Thoracic aorta (tissue), 2 donors: ENCODE measurements at places on chromosomes 7 and 10.
A peak's percentile ranks its signal among the peaks of the same experiment; 100 is the strongest.

DNA sequence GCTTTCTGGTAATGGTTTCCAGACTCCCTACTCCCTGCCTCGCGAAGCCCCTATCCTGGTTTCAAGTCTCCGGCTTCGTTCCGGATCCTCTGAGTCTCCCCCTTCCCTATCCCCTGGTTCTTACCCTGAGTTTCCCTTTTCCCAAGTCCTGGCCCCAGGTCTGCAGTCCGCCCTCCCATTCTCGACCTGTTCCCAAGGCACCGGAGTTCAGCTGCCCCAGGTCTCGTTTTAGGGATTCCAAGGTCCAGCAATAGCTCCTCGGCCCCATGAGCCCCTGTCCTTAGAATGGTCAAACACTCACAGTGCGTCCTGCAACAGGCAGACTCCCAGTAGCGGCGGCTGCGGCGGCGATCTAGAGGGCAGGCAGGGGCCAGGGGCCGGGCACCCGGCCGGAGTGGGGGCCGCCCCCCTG lies 274 bp downstream of the PITX3 start:
- H3K4me3 ChIP-seq, result peak overlapping the region; percentile 77
- no peak for DNase-seq
- H3K4me1 ChIP-seq, result peaks cover 24% of the 10 kb centered on the region
- H3K36me3 ChIP-seq, result no peaks in the 10 kb centered on the region
- no peaks in the 10 kb centered on the region for H3K27me3 ChIP-seq

DNA sequence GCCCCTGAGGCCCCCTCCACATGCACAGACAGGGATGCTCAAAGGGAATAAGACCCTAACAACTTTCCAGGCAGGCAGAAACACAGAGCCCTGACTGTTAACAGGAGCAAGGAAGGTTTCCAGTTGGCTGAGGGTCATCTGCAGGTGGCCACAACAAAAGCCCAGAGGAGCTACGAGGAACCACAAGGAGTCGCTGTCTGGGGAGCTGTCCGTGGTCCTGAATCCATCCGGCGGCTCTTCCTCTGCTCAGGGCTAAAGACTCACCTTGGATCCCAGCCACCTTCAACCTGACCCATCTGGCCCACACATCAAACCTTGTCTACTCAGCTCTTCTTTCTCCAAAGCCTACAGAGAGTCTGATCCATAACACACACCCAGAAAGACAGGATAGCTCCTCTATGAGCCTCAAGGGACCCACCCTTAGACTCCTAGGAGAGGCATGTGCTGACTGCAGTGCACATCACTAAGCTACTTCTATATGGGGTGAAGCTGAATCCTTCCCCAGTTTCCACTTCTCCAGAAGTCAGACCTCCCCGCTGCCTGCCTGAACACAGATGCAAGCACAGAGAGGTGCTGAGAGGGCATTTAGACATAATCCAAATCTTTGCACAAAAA lies 104.0 kb downstream of the SLIT1 start:
- H3K36me3 ChIP-seq, result no peaks in the 10 kb centered on the region
- no peaks in the 10 kb centered on the region for H3K4me1 ChIP-seq
- H3K27ac ChIP-seq, result no peak overlapping the region
- no peak overlapping the region for H3K4me3 ChIP-seq

GRCh38 chr10:121316432-121316831 lies 281.8 kb downstream of the FGFR2 start:
- no peaks in the 10 kb centered on the region for H3K4me1 ChIP-seq
- H3K4me3 ChIP-seq, result no peak overlapping the region
- DNase-seq, result no peak
- no peak overlapping the region for H3K27ac ChIP-seq
- H3K36me3 ChIP-seq, result no peaks in the 10 kb centered on the region

GRCh38 chr7:51601461-51601860 lies 284.9 kb upstream of the COBL start:
- no peaks in the 10 kb centered on the region for H3K36me3 ChIP-seq
- no peaks in the 10 kb centered on the region for H3K4me1 ChIP-seq
- no peaks in the 10 kb centered on the region for H3K27me3 ChIP-seq
- no peak overlapping the region for H3K4me3 ChIP-seq
- no peak for DNase-seq
- H3K27ac ChIP-seq, result no peak overlapping the region

- no peaks in the 10 kb centered on the region for H3K27me3 ChIP-seq
- H3K4me3 ChIP-seq, result no peak overlapping the region
- no peak overlapping the region for H3K27ac ChIP-seq
- no peaks in the 10 kb centered on the region for H3K4me1 ChIP-seq
- no peak for DNase-seq
Measured at GRCh38 chr10:130464426-130464825, 328.2 kb downstream of the GLRX3 start.

GRCh38 chr7:114670676-114671075 lies 251.2 kb upstream of the MDFIC start:
- no peak for DNase-seq
- H3K36me3 ChIP-seq, result no peaks in the 10 kb centered on the region
- H3K27me3 ChIP-seq, result no peaks in the 10 kb centered on the region

DNA sequence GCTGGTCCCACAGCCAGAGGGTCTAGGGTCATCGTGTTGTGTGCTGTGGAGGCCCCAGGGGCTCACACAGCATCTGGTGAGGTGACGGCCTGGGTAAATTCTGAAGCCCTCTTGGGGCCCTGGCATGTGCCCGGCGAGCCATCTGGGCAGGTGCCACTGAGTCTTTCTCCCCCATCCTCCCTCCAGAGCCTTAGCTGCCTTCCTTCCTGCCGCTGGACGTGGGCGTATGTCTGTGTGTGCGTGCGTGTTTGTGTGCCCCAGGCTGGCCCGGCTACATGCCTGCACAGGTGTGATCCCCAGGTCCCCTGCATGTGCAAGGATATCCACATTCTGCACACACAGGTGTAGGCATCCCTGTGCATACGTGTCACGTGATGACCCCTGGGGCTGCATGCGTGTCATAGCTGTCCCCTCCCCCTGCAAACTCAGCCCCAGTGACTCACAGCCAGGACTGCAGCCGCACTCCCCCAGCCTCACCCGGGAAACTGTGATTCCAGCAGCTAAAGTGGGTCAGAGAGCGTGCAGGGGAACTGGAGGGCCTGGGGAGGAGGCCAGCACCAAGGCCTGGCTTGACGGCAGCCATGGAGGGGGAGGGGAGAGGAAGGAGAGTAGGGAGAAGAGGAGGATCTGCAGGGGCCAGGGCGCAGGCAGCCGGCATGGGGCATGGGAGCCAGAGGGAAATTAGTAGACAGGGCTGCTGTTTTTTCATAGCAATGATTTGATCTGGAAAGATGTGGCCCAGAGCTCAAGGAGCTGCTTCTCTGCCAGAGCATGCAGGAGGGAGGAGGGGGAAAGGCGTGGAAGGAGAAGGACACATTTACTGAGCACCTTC lies 46.4 kb downstream of the ELFN1 start:
- no peak overlapping the region for H3K27ac ChIP-seq
- H3K36me3 ChIP-seq, result no peaks in the 10 kb centered on the region
- no peaks in the 10 kb centered on the region for H3K27me3 ChIP-seq
- DNase-seq, result no peak
- no peaks in the 10 kb centered on the region for H3K4me1 ChIP-seq

- no peaks in the 10 kb centered on the region for H3K36me3 ChIP-seq
- no peaks in the 10 kb centered on the region for H3K27me3 ChIP-seq
- H3K4me3 ChIP-seq, result no peak overlapping the region
- H3K4me1 ChIP-seq, result no peaks in the 10 kb centered on the region
Measured at GRCh38 chr7:19069842-19070241, 47.6 kb downstream of the TWIST1 start.

- no peak overlapping the region for H3K27ac ChIP-seq
Measured at GRCh38 chr7:74684473-74684872, 27.0 kb downstream of the GTF2I start.

- no peak for DNase-seq
- no peaks in the 10 kb centered on the region for H3K36me3 ChIP-seq
- H3K27ac ChIP-seq, result peak overlapping the region; percentile 13
- peaks cover 65% of the 10 kb centered on the region for H3K4me1 ChIP-seq
- no peaks in the 10 kb centered on the region for H3K27me3 ChIP-seq
Measured at GRCh38 chr10:119235356-119235755, 28.0 kb downstream of the GRK5 start.
